Activated T-helper 17 cell treated with anti-CD3 and anti-CD28 coated beads, Interleukin-2, amount 50 U/mL, for 72 hours (primary cell): ENCODE measurements at places on chromosomes 13 and 19.
A peak's percentile ranks its signal among the peaks of the same experiment; 100 is the strongest.

- no peaks in the 10 kb centered on the region for H3K27me3 ChIP-seq
- no peak for ATAC-seq
- H3K27ac ChIP-seq = no peak overlapping the region
- no peaks in the 10 kb centered on the region for H3K4me1 ChIP-seq
- H3K4me3 ChIP-seq = no peak overlapping the region
Observed at GRCh38 chr13:20057963-20058362, 99.4 kb downstream of the ZMYM2 start.

- no peak overlapping the region for H3K27ac ChIP-seq
- peak overlapping the region; percentile 29 for H3K4me3 ChIP-seq
- peaks cover 6% of the 10 kb centered on the region for H3K4me1 ChIP-seq
- H3K36me3 ChIP-seq = no peaks in the 10 kb centered on the region
Observed at GRCh38 chr13:99575376-99576120, 74.3 kb downstream of the TM9SF2 start.

- H3K4me1 ChIP-seq = no peaks in the 10 kb centered on the region
- ATAC-seq = no peak
- no peak overlapping the region for H3K4me3 ChIP-seq
- no peak overlapping the region for H3K27ac ChIP-seq
Observed at GRCh38 chr13:80508031-80508430, 167.1 kb upstream of the SPRY2 start.

- H3K4me3 ChIP-seq = no peak overlapping the region
- no peaks in the 10 kb centered on the region for H3K36me3 ChIP-seq
- H3K4me1 ChIP-seq = no peaks in the 10 kb centered on the region
- ATAC-seq = no peak
- H3K27me3 ChIP-seq = no peaks in the 10 kb centered on the region
- no peak overlapping the region for H3K27ac ChIP-seq
Observed at GRCh38 chr13:50448535-50448998, 394.9 kb downstream of the DLEU7 start.

DNA sequence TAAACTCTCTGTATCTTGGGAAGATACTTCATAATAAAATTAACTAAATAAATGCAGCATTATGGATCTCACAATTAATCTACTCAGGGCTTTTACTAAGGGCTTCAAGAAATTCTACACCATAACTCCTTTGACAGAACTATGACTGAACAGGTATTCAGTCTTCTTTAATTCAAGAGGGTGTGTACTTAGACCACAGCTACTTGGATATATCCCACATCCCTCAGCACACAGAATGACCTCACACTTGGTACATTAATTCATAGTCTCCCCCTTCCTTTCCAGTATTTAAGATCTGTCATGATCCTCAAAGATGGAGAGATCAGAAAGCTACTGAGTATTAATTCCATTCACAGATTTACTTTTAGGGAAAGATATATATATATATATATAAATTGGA, 11.6 kb downstream of the DIAPH3 start:
- H3K36me3 ChIP-seq = no peaks in the 10 kb centered on the region
- no peak overlapping the region for H3K4me3 ChIP-seq
- peaks cover 6% of the 10 kb centered on the region for H3K4me1 ChIP-seq
- H3K27ac ChIP-seq = no peak overlapping the region
- no peaks in the 10 kb centered on the region for H3K27me3 ChIP-seq

GRCh38 chr19:8569066-8569771, 8.0 kb downstream of the MYO1F start:
- peak overlapping the region; percentile 93 for H3K4me3 ChIP-seq
- peak; percentile 76 for ATAC-seq
- peak overlapping the region; percentile 87 for H3K27ac ChIP-seq
- H3K36me3 ChIP-seq = peaks cover 16% of the 10 kb centered on the region
- H3K4me1 ChIP-seq = peaks cover 39% of the 10 kb centered on the region
- no peaks in the 10 kb centered on the region for H3K27me3 ChIP-seq

DNA sequence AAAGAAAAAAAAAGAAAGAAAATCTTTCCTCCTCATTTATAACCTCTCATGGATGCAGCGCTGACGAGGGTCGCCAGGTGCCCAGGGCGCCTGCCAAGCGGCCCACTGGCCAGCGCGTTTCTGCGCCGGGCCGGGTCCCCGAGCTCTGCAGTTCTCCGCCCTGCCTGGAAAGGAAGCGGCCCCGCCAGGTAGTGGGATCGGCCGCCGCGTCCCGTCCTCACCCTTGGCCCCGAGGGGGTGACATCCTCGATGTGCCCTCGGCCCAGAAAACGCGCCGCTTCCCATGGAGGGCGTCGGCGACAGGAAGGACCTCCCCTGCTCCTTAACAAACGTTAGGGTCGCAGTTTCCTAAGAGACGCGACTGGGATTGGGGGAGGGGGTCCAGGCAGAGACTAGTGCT, 56.9 kb downstream of the ZNF726 start:
- H3K36me3 ChIP-seq = no peaks in the 10 kb centered on the region
- peaks cover 23% of the 10 kb centered on the region for H3K27me3 ChIP-seq
- H3K4me3 ChIP-seq = no peak overlapping the region
- H3K27ac ChIP-seq = no peak overlapping the region
- peaks cover 3% of the 10 kb centered on the region for H3K4me1 ChIP-seq

DNA sequence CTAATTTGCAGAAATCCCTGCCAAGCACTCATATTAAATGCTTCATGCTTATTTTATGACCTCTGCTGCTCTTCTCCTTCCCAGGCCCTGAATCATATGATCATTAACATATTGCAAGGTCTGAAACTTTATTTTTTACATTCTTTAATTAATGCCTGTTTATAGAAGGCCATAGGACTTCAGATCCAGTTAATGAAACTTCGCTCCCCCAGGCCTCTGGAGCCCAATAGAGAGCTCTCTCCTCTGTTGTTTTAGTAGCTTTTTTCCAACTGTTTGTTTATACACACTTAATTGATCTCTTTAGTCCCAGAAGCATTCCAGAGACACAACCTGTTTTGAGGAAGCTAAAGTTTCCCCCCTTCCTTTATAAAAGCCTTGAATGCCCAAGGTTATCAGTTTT, 68.3 kb downstream of the DACH1 start:
- H3K4me3 ChIP-seq = no peak overlapping the region
- H3K36me3 ChIP-seq = no peaks in the 10 kb centered on the region
- no peaks in the 10 kb centered on the region for H3K4me1 ChIP-seq

- H3K36me3 ChIP-seq = no peaks in the 10 kb centered on the region
- no peak overlapping the region for H3K27ac ChIP-seq
- no peaks in the 10 kb centered on the region for H3K4me1 ChIP-seq
- no peak overlapping the region for H3K4me3 ChIP-seq
Observed at GRCh38 chr13:73169971-73170370, 111.2 kb downstream of the KLF5 start.

- no peaks in the 10 kb centered on the region for H3K27me3 ChIP-seq
- no peak for ATAC-seq
- H3K4me1 ChIP-seq = no peaks in the 10 kb centered on the region
- H3K36me3 ChIP-seq = peaks cover 16% of the 10 kb centered on the region
- no peak overlapping the region for H3K4me3 ChIP-seq
- no peak overlapping the region for H3K27ac ChIP-seq
Observed at GRCh38 chr19:48186015-48186414, 15.5 kb downstream of the ZSWIM9 start.

GRCh38 chr13:47661076-47661475, 340.0 kb downstream of the SUCLA2 start:
- H3K4me3 ChIP-seq = no peak overlapping the region
- ATAC-seq = no peak
- H3K36me3 ChIP-seq = no peaks in the 10 kb centered on the region

DNA sequence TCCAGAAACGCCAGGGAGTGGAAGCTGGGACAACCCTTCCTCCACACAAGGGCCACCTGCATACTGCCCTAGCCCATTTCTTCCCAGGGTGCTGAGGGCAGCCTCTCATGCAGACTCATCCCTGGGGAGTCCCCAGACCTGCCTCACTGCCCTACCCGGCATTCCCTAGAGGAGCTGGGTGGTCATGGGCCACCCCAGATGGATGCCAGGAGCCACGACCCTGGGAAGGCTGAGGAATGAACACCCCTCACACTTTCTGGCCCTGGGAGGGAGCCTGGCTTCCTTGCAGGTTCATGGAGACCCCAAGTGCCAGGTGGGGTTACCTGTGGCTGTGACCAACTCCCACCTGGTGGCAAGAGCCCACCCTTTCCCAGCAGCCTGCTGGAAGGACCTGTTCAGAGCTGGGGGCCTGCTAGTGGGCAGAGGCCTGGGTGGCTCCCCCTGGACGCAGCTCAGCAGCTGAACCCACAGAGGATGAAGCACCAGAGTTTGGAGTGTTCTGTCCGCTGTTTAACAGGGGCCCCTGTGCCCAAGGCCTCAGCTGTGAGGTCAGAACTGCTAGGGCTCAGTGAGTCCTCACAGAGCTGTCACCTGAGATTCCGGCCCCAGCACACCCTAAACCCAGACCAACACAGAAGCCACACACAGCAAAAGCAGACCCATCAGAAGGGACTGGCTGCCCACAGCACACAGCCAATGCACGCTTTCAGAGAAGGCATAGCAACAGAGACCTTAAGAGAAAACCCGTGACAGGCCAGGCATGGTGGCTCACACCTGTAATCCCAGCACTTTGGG, 6.6 kb downstream of the ACP4 start:
- H3K27me3 ChIP-seq = no peaks in the 10 kb centered on the region
- H3K36me3 ChIP-seq = peaks cover 47% of the 10 kb centered on the region
- no peak overlapping the region for H3K4me3 ChIP-seq
- H3K4me1 ChIP-seq = no peaks in the 10 kb centered on the region
- H3K27ac ChIP-seq = no peak overlapping the region

DNA sequence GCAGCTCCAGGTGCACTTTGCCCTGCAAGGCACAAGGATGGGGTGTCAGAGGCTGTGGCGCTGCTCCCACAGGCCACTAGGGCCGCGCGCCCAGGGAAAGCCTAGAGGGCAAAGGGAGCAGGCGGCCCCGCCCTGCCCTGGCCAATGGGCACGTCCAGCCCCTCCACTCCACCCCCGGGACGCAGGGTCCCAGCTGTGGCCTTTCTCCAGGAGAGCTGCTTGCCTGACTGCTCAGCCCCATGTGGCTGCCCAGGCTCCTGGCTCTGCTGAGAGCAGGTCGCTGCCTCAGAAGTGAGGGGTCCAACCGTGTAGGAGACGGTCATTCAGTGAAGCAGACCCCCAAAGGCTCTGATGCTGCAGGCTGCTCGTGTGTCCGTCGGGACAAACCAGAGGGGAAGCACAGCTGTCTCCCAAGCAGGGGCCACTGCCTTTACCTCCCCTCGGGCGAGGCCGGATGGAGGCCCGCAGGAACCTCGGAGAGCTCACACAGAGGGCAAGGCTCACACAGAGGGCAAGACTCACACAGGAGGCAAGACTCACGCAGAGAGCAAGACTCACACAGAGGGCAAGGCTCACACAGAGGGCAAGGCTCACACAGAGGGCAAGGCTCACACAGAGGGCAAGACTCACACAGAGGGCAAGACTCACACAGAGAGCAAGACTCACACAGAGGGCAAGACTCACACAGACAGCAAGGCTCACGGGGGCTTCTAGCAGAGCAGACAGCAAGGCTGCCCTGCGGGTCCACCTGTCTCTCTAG, 56.2 kb upstream of the C13orf46 start:
- peaks cover 10% of the 10 kb centered on the region for H3K4me1 ChIP-seq
- no peak overlapping the region for H3K27ac ChIP-seq

DNA sequence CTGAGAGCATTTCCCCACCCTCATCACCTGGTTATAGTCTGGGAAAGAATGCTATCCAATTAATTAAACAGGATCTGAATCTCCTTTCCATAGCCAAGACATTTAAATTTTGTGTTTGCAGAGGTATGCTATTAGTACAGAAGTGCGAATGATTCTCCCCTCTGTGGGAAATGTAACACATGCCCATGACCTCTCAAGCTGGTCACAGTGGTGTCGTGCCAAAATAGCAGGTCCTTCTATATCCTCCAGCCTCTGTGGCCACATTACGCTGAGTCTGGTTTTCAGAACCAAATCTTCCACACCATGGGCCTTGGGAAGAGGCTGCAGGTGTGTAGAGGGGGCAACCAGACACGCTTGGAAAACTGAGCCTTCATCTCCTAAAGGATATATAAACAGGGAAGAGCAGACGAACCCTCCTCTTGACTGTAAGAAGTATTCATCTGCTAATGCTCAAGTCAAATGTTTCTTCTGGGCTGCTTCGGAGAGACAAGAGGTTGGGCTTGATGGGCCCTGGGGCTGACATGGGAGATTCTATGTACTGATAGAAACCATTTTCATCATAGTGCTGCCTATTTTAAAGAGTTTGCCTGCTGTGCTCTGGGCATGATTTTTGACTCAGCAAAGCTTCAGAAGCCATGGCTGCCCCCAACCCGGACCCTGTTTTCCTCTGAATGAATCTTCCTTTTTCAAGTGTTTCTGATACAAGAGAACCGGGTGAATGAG, 197.6 kb downstream of the DNAJC15 start:
- H3K27ac ChIP-seq = no peak overlapping the region
- no peak for ATAC-seq
- H3K4me3 ChIP-seq = no peak overlapping the region
- H3K36me3 ChIP-seq = no peaks in the 10 kb centered on the region
- peaks cover 11% of the 10 kb centered on the region for H3K27me3 ChIP-seq

DNA sequence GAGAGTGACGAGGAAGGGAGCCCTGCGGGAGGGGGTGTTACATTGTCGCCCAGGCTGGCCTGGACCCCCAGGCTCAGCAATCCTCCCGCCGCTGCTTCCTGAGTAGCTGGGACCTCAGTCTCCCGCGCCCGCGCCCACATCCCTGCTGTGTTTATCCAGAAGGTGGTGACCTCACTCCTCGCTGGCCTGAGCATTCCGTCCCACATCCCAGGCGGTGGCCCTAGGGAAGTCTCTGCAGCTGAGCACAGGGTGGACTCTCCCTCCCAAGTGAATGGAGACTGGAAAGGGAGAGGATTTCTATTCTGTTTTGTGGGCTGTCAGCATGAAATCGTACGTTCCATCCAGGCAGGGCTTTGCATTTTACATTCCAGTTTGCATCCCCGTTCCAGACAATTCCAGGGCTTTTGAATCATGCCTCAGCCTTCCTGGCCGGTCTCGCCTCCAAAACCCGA, 401 bp upstream of the ZNF765 start:
- peaks cover 8% of the 10 kb centered on the region for H3K4me1 ChIP-seq
- H3K4me3 ChIP-seq = peak overlapping the region; percentile 84
- no peaks in the 10 kb centered on the region for H3K27me3 ChIP-seq
- peak overlapping the region; percentile 69 for H3K27ac ChIP-seq
- H3K36me3 ChIP-seq = peaks cover 41% of the 10 kb centered on the region
- peak; percentile 1 for ATAC-seq

- peaks cover 50% of the 10 kb centered on the region for H3K36me3 ChIP-seq
- peak overlapping the region; percentile 83 for H3K27ac ChIP-seq
Observed at GRCh38 chr19:17719730-17720400, 585 bp downstream of the MAP1S start.

DNA sequence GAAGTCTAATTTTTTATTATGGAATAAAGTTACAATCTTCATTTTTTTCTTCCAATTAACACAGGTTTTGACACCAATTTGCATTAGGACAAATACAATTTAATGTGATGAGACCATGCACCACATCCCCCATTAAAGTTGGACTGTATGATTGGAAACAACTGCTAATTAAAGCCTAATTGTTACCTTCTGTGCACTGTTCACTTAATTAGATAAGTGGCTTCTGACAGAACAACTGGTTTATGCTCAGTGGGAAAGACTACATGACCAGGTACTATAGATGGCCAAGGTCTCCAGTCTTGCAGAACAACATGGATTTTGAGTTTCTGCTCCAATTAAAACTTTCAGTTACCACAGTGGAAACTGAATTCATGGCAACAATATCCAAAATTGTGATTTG, 198.1 kb downstream of the FGF14 start:
- no peaks in the 10 kb centered on the region for H3K36me3 ChIP-seq
- H3K4me1 ChIP-seq = no peaks in the 10 kb centered on the region
- H3K4me3 ChIP-seq = no peak overlapping the region
- peaks cover 4% of the 10 kb centered on the region for H3K27me3 ChIP-seq
- no peak overlapping the region for H3K27ac ChIP-seq
- no peak for ATAC-seq
